ENCODE measurements at places on chromosomes 5 and 9.

DNA sequence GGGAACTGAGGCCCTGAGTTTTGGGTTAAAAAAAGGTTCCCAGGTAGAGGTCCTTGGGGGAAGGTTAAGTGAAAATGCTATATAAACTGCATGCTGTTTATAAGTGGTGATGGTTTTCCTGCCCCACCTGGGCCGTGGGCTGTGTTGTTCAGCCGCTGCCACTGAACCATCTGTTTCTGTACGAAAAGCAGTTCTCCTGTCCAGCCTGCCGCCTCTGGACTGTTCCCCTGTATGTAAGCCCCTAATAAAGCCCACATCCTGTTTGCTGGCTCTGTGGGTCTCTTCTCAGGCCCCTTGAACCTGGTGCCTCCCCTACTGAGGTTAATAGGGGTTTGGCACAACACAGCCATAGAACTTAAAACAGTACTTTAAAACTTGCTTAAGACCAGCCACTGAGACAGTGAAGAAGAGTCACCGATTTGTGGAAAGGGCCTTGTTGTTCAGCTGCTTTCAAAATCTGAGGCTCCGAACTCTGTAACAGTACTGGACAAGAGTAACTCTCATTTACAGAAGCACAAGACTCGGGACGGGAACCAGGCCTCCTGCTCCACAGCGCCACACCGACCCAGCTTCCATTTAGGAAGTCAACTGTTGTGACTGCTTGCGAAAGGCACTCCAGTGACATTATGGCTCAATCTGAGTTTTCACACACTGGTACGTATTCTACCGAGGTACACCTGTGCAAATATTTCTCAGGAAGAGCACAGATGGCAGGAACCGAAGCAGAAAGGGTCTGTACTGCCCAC is 192.5 kb downstream of the CDK5RAP2 start:
- no peak for DNase-seq

GRCh38 chr5:75885849-75886596 is 168.8 kb upstream of the POC5 start:
- peak; percentile 4 for DNase-seq

- DNase-seq = no peak
These were observed 569.1 kb upstream of the MEF2C start for GRCh38 chr5:89452081-89452480.

DNA sequence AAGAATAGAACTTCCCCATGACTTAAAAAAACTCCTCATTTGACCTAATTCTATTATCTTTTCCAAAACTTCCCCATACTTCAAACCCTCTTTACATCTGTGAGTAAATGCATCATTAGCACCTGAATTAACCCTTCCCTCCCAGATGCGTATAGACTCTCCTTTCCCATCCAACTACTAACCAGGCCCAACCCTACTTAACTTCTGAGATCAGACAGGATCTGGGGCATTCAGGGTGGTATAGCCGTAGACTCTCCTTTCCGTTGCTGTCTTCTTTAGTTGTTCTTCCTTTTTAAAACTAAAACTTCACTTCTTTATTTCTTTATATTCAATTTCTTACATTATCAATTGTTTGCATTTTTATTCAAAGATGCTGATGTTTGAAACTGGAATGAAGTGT is 165.2 kb downstream of the SLCO4C1 start:
- DNase-seq = no peak

GRCh38 chr5:174708476-174709207 is 15.7 kb upstream of the MSX2 start:
- DNase-seq = no peak

DNA sequence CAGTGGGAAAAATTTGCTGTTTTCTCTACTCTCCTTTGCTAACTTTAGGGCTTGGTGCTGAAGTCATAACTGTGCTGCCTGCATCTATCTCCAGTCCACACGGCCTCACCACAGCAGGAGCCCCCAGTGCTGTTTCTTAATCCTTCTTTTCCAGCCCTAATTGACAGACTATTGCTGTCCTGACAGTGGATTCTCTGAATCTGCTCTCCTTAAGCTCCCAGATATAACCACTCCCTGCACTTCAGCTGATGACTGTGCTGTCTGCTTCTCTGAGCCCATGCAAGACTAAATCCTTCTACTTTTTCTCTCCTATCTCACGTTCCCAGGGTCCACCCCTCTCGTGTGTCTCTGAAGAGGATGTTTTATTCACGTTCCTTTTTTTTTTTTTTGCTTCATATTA is 19.7 kb upstream of the GRIA1 start:
- no peak for DNase-seq

- no peak for DNase-seq
These were observed 413.4 kb upstream of the SLC30A5 start for GRCh38 chr5:68680366-68680765.

GRCh38 chr9:3936520-3937235 is 363.2 kb downstream of the GLIS3 start:
- DNase-seq = no peak

DNA sequence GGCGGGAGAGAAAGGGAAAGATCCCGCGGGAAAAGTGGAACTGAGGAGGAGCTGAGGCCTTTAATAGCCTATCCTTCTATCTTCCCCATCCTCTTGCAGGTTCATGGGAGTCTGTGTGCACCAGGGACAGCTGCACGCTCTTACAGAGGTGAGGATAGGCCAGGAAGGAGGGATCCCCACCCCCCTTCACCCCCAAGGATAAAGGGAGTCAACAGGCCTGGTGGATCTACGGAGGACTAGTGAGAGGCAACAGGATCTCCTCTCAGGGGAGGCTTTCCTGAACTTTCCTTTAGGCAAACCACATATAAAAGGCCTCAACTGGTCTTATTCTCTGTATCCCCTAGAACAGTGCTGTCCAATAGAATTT is 1.1 kb downstream of the TESK1 start:
- DNase-seq = no peak

- DNase-seq = no peak
These were observed 1312.7 kb upstream of the ACO1 start for GRCh38 chr9:31071606-31072286.

GRCh38 chr5:16723821-16724220 is 107.0 kb upstream of the RETREG1 start:
- no peak for DNase-seq

DNA sequence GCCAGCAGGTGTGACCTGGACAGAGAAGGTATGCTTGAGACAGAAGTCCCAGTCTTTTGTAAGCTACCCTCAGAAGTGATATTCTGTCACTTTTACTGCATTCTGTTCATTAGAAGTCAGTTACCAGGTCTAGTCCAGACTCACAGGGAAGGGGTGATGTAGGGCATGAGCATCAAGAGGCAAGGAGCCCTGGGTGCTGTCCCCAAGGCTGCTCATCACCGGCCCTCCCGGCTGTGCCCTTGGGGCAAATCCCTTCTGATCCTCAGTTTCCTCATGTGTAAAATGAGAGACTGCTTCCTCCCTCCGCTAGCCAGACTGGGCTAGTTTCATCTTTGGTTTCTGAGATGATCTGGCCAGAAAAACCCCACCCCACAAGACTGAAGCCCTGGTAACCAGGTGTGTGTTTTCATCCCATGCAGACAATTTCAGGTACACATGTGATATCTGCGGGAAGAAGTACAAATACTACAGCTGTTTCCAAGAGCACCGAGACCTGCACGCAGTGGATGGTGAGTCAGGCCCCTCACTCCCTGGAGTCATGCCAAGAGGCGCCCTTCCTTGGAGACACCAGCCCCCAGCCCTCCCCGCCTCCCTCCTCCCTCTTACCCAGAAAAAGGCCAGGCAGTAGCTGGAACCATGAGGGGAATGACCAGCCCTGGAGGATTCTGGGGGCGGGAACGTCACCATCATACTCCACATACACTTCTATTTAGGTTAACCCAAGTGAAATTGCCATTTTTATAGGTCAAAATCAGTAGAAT is 71.0 kb downstream of the AMBP start:
- no peak for DNase-seq

- DNase-seq = no peak
These were observed 308.8 kb downstream of the EFNA5 start for GRCh38 chr5:107361945-107362344.

DNA sequence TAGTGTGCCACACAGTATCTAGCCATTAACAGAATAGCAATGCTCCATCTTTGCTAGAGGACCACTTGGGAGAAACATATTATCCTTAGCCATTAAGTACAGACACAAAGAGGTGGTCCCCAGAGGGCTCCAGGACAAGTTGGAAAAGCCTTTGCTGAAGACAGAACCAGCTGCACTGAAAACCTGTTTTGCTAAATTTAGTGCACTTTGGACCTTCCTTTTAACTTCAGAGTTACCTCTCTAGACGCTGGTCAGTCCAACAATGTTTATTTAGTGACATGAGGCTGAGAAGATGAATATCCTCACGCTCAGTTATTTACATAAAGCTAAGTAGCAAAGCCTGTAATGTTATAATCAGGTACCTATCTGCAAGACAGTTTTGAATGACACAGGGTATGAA is 265.0 kb upstream of the ZNF608 start:
- no peak for DNase-seq

- DNase-seq = no peak
These were observed 5.7 kb downstream of the GPBP1 start for GRCh38 chr5:57179262-57180200.

DNA sequence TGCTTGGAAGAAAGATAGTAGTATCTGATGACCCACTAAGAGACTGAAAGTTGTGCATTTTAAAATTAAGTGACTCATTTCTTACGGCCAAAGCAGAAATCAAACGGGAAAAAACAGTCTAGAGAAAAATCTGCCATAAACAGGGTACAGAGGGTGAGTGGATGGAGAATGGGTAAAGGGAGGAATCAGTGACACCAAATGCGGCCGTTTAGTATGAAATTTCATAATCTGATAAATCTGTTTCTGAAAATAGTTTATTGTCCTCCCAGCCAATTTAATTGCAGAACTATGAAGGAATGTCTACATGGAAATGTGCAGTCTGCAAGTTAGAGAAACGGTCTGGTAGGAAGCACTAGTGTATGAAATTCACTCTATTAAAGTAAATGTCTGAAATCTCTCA is 39.5 kb downstream of the ADAMTS12 start:
- no peak for DNase-seq

GRCh38 chr5:59158637-59159391 is 575.9 kb downstream of the RAB3C start:
- no peak for DNase-seq

DNA sequence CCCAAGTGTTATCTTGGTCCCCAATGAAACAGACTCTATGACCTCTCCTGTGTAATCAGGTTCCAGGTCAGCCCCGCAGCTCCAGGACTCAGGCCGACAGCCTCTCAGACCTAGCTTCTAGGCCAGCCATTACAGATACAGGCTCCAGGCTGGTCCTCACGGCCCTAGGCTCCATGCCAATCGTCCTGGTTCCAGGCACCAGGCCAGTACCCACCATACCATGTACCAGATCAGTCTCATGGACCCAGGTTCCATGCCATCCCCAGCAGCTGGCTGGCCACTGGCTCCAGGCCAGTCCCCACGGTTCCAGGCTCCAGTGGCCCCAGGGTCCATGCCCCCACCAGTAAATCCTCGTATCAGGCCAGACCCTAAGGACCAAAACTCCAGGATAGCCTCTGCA is 1326.6 kb upstream of the C9orf72 start:
- no peak for DNase-seq

GRCh38 chr9:79089054-79089560 is 482.7 kb upstream of the TLE4 start:
- no peak for DNase-seq

- no peak for DNase-seq
These were observed 60.5 kb upstream of the EDIL3 start for GRCh38 chr5:84445049-84445685.

DNA sequence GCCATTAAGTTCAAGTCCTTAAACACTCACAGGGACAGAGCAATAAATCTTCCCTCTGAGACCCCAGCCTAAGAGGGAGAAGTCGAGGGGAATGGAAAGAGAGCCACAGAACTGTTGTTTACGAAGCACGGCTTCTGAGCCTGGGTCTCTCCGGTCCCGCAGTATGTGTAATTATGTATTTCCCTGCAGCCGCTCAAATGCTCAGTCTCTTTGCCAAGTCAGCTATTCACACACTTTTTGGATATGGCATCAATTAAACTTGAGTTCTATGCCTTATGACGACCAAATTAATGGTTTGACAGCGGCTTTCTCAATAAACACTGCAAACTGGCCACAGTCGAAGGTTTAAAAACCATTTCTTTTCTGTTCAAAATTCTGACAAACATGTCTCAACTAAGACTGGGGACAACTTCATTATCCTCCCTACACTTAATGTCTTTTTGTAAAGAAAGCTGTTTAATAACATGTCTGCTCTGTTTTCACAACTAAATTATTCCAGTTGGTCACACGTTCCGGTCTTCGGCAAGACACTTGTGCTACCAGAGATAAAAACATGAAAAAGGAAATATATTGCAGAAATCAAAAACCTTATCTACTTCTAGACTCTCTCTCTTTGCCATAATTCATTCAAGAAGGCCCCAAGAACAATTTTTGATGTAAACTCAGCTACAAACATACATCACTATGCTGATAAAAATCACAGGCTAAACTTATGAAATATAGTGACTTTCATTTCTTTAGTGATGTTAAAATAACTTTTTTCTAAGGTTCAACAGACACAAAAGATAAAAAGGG is 203.2 kb downstream of the GAPVD1 start:
- DNase-seq = no peak

GRCh38 chr5:16659536-16659935 is 42.7 kb upstream of the RETREG1 start:
- no peak for DNase-seq

GRCh38 chr5:111859031-111859430 is 102.0 kb upstream of the NREP start:
- DNase-seq = no peak

DNA sequence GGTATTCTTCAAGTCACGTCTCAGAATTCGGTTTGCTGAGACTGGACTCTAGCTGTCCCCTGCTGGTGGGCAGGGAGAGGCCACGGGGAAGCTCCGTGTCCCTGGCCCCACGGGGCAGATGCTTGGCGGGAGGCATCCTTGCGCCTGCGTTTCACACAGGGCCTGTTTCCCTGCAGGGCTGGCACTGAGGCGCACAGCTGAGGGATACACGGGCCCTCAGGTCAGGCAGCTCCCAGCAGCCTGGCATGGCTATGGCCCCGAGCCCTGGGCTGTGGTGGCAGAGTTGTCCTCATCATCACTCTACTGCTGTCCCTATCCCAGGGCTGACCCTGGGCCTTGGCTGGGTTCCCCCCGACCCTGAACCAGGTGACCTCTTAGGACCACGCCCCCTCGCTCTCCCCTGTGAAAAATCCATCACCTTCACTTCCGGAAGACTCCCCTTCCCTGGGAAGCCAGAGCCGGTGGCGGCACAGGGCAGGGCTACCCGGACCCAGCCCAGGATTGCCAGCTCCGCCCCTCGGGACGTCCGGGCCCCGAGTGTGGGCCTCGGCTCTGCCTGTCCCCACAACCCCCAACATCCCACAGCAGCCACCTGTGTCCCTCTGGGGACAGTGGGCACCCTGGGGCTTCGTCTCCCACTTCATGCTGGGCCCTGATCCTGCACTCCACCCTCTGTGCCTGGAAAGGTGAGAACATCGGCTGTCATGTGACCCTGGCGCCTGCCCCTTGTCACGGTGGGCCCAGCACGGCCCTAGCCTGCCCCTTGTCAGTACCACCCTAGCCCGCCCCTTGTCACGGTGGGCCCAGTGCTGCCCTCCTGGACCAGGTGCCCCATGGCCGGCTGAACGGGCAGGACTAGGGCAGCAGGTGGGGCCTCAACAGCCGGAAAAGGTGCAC is 5.0 kb downstream of the DPP7 start:
- no peak for DNase-seq

GRCh38 chr9:128607642-128608350 is 48.9 kb downstream of the DYNC2I2 start:
- DNase-seq = peak; percentile 79
